Thoracic aorta (tissue), 2 donors: ENCODE measurements at places on chromosomes 7 and 10.

DNA sequence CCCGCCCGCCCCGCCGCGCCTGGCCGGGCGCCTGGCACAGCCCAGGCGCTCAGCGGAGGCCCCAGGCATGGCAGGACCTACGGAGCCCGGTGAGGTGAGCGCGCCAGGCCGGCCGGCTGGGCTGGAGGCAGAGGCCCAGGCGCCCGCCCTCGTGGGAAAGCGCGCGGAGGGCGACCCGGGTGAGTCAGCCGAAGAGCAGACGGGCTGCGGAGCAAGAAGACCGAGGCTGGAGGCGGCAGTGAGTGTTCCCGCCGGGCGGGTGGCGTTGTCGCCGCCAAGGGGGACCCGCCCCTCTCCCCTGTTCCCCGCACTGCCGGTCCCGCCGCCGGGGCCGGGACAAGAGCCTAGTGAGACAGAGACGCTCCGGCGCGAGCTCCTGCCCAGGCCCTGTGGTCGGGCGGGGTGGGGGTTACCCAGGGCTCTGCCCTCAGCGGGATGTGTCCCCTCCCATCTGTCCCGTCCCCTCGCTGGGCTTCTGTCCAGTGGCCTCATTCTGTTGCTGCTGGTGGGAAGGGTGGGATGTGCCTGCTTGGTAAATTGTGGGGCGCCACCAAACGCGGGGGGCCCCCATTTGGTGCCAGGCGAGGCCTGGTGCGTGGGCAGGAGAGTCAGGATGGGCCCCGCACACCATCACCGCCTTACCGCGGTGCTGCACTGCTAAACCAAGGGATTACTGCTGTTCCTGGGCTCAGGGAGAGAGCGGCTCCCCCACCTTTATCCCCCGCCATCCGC lies 17.0 kb upstream of the NODAL start:
- H3K27ac ChIP-seq, result peak overlapping the region; percentile 56
- no peaks in the 10 kb centered on the region for H3K36me3 ChIP-seq
- peak; percentile 56 for DNase-seq
- no peaks in the 10 kb centered on the region for H3K27me3 ChIP-seq
- peak overlapping the region; percentile 70 for H3K4me3 ChIP-seq

GRCh38 chr7:46812101-46812675 lies 769.7 kb downstream of the TNS3 start:
- H3K4me3 ChIP-seq, result no peak overlapping the region
- H3K36me3 ChIP-seq, result no peaks in the 10 kb centered on the region
- no peak overlapping the region for H3K27ac ChIP-seq
- no peaks in the 10 kb centered on the region for H3K27me3 ChIP-seq
- no peak for DNase-seq

DNA sequence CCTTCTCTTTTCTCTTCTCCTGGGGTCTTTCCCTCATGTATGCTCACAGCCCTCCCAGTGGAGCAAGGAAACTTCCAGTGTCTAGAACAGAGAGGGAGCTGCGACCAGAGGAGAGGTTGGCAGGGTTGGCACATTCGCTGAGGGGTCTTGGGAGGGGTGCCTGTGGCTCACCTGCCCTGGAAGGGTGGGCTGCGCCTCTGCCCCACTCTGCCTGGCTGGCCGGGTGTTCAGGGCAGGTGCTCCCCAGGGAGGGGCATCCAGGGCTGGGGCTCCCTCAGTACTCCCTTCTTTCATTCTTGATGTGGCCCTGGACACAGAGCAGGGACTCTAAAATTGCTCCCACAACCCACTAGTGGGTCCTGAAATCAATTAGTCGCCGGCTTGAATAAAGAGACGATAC lies 16.9 kb downstream of the SHH start:
- H3K4me3 ChIP-seq, result no peak overlapping the region
- no peaks in the 10 kb centered on the region for H3K4me1 ChIP-seq
- no peak overlapping the region for H3K27ac ChIP-seq
- no peak for DNase-seq

DNA sequence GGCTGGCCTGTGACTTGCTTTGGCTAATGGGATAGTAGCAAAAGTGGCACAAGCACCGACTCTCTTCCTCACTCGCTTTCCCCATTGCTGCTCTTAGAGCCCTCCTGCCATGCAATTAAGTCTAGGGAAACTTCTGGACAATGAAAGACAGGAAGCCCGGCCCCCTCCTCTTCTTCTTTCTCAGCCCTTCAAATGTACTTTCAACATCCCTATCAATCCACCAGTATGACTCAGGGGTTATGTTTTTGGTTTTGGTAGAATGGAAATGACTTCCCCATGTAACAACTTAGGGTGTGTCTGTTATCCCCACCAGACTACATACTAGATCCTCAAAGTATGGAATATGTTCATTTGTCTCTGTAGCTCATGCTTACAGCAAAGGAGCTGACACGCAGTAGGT lies 139.0 kb upstream of the GDF10 start:
- no peak overlapping the region for H3K4me3 ChIP-seq
- no peaks in the 10 kb centered on the region for H3K27me3 ChIP-seq
- no peaks in the 10 kb centered on the region for H3K4me1 ChIP-seq
- DNase-seq, result no peak
- no peak overlapping the region for H3K27ac ChIP-seq
- H3K36me3 ChIP-seq, result no peaks in the 10 kb centered on the region

DNA sequence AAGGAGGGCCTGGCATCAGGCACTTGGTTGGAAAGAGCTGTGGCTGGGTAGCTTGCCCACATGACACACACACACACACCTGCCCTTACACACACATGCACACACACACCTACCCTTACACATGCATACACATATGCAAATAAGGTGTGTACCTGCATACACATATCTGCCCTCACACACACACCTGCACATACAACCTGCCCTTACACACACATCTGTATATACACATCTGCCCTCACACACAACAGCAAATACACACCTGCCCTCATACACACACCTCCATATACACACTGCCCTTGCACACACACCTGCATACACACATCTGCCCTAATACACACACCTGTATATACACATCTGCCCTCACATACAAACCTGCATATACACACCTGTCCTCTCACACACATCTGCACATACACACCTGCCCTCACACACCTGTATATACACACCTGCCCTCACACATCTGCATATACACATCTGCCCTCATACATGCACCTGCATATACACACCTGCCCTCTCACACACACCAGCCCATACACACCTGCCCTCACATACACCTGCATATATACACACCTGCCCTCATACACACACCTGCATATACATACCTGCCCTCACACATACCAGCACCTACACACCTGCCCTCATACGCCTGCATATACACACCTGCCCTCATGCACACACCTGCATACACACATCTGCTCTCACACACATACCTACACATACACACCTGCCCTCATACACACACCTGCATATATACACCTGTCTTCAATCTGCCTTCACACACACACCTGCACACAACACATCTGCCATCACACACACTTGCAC lies 82.9 kb downstream of the GRID1 start:
- no peak overlapping the region for H3K4me3 ChIP-seq
- no peaks in the 10 kb centered on the region for H3K27me3 ChIP-seq
- no peak overlapping the region for H3K27ac ChIP-seq
- no peaks in the 10 kb centered on the region for H3K36me3 ChIP-seq

DNA sequence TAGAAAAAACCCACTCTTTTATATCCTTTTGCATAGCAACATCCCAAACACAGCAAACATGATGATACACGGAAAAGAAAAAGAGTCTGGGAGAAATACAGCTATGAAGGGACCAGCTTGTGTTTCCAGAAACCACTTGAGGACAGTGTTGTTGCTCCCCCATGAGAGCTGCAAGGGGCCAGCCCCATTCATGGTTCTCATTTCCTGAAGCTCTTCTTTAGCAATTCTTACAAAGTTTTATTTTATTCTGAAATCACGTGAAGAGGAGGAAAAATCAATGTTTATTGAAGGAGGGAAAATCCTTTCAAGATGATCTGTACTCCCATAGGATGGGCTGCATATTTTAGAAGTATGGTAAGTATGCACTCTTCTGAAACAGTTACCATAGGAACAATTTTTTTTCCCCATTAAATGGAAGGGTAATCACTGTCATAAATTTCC lies 17.5 kb upstream of the PRTFDC1 start:
- no peak overlapping the region for H3K4me3 ChIP-seq
- H3K27ac ChIP-seq, result no peak overlapping the region
- no peak for DNase-seq
- no peaks in the 10 kb centered on the region for H3K36me3 ChIP-seq
- no peaks in the 10 kb centered on the region for H3K27me3 ChIP-seq

DNA sequence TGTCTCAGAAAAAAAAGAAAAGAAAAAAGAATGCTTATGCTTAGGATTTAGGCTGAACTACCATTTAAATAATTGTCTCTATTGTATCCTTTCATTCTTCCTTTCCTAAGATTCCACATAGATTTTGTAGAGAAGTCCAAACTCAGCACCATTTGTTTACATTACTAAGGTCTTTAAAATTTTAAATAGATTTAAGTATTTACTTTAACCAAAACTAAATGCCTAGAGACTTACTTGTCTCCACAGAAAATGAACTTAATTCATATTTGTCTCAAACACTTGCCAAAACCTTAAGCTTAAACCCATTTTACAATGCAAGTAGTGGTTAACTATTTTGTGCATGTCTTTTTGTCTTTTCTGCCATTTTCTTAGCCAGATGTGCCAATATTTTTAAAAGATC lies 54.1 kb upstream of the ABI1 start:
- no peaks in the 10 kb centered on the region for H3K27me3 ChIP-seq
- H3K27ac ChIP-seq, result no peak overlapping the region
- no peak for DNase-seq
- H3K4me3 ChIP-seq, result no peak overlapping the region

DNA sequence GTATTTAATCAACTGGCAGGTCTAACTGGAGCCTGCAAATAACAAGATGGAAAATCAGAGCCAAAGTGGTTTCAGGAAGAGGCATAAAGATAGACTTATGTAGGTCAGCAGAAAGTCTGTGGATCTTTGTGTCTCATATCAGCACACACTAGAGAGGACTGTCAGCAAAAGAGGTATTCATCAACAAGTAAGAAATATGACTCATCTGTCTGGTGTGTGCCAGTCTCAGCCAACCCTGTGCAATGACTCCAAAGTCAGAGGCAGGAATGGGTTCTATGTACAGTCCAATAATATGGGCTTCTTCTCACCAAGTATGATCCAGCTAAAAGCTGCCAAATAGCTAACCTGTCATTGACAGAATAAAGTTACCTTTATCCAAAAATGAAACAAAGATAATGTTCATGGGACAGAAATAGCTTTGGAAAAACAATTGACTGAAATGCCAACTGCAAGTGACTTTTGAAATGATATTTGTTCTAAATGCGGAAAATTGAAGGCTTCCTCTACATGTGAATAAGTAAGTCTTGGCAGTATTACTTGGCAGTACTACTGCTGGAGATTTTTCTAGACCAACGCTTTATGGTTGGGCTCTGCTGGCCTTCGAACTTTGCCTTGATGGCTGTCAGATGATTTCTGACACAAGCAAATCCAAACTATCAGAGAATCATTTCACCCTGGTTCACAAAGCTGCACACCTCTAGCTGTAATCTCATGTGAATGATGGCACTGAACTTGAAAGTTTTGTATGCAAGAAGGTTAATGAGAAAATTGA lies 272.3 kb upstream of the SEMA3C start:
- H3K27ac ChIP-seq, result peak overlapping the region; percentile 23
- no peaks in the 10 kb centered on the region for H3K36me3 ChIP-seq
- H3K27me3 ChIP-seq, result no peaks in the 10 kb centered on the region
- H3K4me3 ChIP-seq, result peak overlapping the region; percentile 24

DNA sequence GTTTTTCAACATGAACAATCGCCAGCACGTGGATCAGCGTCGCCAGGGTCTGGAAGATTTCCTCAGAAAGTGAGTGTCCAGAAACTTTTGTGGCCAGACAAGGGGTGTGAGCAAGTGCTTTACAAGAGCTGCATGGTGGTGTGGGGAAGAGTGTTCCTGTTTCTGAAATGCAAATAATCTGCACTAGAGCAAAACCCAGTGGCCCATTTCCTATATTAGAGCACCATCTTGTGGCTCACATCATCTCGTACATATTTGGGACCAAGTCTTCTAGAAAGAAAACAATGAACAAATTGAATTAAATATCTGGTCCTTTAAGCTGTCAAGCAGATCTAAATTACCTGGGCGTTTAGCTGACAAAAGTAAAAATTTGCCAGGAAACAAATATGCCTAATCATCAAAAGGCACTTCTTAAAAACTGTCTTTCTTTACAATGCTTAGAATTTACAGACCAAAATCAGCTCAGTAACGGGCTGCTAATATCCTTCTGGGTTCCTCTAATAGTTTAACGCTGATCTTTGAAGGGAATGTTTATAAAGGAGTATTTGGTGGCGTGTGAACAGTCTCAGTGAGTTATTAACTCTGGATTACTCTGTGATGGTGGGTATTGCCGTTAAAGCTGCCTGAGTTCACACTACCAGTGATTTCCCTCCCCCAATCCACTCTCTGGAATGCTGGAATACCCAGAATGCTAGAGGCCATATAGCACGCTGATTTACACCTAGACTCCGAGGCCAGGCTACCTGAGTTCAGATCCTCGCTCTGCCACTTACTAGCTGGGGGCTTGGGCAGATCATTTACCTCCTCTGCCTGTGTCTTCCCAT lies 73.6 kb downstream of the SNX10 start:
- H3K27ac ChIP-seq, result no peak overlapping the region
- DNase-seq, result no peak
- no peaks in the 10 kb centered on the region for H3K36me3 ChIP-seq
- no peak overlapping the region for H3K4me3 ChIP-seq
- no peaks in the 10 kb centered on the region for H3K4me1 ChIP-seq

- no peak for DNase-seq
- no peak overlapping the region for H3K4me3 ChIP-seq
- H3K27me3 ChIP-seq, result no peaks in the 10 kb centered on the region
- H3K36me3 ChIP-seq, result no peaks in the 10 kb centered on the region
- no peaks in the 10 kb centered on the region for H3K4me1 ChIP-seq
Measured at GRCh38 chr7:27670676-27671075, 8.0 kb upstream of the HIBADH start.

DNA sequence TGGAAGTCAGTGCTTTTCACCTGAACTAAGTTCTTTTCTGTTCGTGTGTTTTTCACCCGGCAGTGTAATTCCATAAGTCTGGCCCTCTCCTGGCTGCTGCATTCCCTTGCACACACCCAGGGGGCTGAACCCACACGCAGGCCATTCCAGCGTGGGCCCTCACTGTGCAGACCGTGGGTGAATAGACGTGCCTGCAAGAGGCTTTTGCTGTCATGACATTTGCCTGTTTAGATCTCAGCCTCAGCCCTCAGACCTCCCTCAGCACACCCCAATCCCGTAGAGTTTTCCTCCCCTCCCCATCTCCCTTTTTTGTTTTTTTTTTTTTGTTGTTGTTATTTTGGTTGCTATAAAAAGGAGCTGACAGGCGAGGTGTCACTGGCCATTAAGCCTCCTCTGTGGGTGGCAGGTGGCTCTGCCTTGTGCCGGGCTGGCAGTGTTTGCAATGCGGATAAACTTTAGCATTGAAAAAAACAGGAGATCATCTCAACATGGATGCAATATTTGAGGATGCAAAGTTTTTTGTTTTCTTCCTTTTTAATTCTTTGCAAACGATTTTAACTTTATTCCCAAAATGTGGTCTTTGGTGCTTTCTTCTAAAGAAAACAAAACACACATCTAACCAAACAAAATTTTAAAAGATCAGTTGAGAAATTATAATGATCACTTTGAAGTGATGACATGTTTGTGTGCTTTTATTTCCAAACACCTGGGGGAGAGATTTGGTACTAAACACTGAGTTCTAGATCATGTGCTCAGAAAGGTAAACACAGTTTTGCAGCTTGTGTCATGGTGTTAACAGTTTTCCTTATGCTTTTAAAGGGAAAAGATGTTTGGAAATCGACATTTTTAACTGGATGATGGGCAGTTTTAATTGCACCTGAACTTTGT lies 58.8 kb downstream of the WDR37 start:
- DNase-seq, result no peak
- H3K27ac ChIP-seq, result no peak overlapping the region
- peaks cover 36% of the 10 kb centered on the region for H3K36me3 ChIP-seq
- H3K4me1 ChIP-seq, result no peaks in the 10 kb centered on the region
